Activated T-helper 1 cell treated with anti-CD3 and anti-CD28 coated beads, Interleukin-12 subunit alpha, Interleukin-12 subunit beta, Interleukin-2, Interleukin-4 antibody, amounts not matched to agents 30 ng/mL and 10 ng/mL and 1 ng/mL, durations not matched to agents 14 hours and 24 hours and 36 hours (primary cell): ENCODE measurements at places on chromosomes 11 and 22.

GRCh38 chr11:86251345-86251744 lies 6.8 kb downstream of the EED start:
- no peak for DNase-seq
- H3K4me1 ChIP-seq: peaks cover 73% of the 10 kb centered on the region
- peaks cover 56% of the 10 kb centered on the region for H3K36me3 ChIP-seq
- H3K4me3 ChIP-seq: peak overlapping the region; percentile 63

DNA sequence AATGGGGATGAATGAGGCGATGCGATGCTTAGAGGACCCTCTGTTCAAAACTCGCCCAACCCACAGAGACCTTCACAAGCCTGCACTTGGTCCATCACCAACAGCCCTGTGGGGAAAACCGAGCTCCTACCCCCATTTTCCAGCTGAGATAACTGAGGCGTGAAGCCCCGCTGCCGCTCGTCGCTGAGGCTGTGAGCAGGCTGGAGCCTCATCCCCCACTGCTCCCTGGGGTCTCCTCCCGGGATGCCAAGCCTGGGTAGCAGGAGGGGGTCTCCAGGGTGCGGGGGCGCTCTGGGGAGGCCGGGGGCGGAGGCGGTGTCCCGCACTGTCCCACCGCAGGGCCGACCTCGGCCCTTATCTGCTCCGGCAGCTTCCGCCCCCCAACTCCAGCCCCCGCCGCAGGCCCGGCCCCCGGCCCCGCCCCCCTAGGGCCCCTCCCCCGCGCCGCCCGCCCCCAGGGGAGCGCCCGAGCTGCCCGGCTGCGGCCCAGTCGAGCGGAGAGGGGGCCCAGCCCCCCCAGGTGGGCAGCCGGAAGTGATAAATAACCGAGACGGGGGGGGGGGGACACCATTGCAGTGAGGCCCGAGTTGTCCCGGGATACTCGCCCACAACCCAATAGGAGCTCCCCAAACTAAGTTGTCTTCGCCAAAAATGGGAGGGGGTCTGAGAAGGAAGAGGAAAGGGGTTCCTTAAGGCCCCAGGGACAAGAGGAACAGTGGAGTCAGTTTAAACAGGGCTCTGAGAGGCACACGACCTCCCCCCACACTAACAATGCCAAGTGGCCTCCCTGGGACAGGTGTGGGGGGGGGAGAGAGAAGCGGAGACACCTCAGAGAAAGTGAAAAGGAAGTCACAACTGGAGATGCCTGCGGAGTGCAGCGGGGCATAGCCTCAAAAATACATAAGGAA lies 8.3 kb upstream of the SLC39A13 start:
- H3K36me3 ChIP-seq: no peaks in the 10 kb centered on the region
- H3K4me3 ChIP-seq: peak overlapping the region; percentile 79
- H3K4me1 ChIP-seq: peaks cover 22% of the 10 kb centered on the region
- peak overlapping the region; percentile 77 for H3K27ac ChIP-seq
- peaks cover 2% of the 10 kb centered on the region for H3K27me3 ChIP-seq

GRCh38 chr22:44371741-44372525 lies 59.2 kb upstream of the SHISAL1 start:
- H3K4me1 ChIP-seq: no peaks in the 10 kb centered on the region
- peaks cover 10% of the 10 kb centered on the region for H3K27me3 ChIP-seq
- H3K27ac ChIP-seq: no peak overlapping the region
- H3K36me3 ChIP-seq: no peaks in the 10 kb centered on the region

- no peak overlapping the region for H3K27ac ChIP-seq
- no peaks in the 10 kb centered on the region for H3K4me1 ChIP-seq
- H3K4me3 ChIP-seq: no peak overlapping the region
- no peak for DNase-seq
- H3K27me3 ChIP-seq: peaks cover 2% of the 10 kb centered on the region
Measured at GRCh38 chr11:119886667-119887230, 157.7 kb upstream of the NECTIN1 start.

GRCh38 chr22:19844377-19845053 lies 10.2 kb downstream of the GNB1L start:
- DNase-seq: no peak
- H3K27me3 ChIP-seq: no peaks in the 10 kb centered on the region
- no peak overlapping the region for H3K4me3 ChIP-seq

DNA sequence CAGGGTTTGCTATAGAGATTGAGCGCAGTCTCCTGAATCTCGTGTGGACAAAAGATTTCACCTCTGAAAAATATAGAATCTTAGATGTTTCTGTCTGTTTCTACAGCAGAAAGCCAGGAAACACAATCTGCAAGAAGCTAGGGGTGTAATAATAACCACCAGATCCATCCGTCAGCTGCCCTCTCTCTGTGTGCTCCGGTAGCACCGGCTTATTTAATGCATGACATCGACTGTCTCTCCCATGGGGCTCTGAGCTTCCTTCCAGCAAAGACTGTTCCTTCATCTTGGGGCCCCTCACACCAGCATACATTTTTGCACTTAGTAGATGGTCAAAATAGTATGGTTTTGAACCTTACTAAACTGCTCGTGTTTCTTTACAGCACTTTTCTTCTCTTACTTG lies 20.2 kb downstream of the BARX2 start:
- no peak overlapping the region for H3K27ac ChIP-seq
- H3K4me1 ChIP-seq: no peaks in the 10 kb centered on the region
- no peaks in the 10 kb centered on the region for H3K36me3 ChIP-seq
- H3K27me3 ChIP-seq: peaks cover 14% of the 10 kb centered on the region

DNA sequence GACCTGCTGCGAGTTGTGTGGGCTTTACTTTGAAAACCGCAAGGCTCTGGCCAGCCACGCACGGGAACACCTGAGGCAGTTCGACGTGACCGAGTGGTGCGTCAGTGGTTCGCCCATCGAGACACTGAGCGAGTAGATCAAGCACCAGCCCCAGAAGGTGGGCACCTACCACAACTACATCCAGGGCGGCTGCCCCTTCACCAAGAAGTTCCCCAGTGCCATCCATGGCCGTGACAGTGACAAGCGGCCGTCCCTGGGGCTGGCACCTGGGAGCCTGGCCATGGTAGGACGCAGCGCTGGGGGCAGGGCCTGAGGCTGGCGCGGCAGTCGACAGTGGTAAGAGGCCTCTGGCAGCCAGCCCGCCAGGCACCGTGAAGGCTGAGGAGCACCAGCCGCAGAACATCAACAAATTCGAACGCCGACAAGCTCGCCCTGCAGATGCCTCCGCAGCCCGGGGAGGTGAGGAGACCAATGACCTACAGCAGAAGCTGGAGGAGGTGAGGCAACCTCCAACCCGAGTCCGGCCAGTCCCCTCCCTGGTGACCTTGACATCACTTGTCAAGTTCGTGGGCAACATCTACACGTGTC lies 545.2 kb upstream of the CCDC179 start:
- DNase-seq: no peak
- no peak overlapping the region for H3K27ac ChIP-seq
- no peaks in the 10 kb centered on the region for H3K36me3 ChIP-seq
- no peak overlapping the region for H3K4me3 ChIP-seq
- peaks cover 2% of the 10 kb centered on the region for H3K27me3 ChIP-seq

GRCh38 chr22:42357634-42358296 lies 74.4 kb downstream of the NFAM1 start:
- no peaks in the 10 kb centered on the region for H3K4me1 ChIP-seq
- no peak overlapping the region for H3K27ac ChIP-seq
- H3K36me3 ChIP-seq: no peaks in the 10 kb centered on the region
- no peak for DNase-seq

GRCh38 chr11:76861490-76861953 lies 804 bp downstream of the ACER3 start:
- peaks cover 2% of the 10 kb centered on the region for H3K27me3 ChIP-seq
- H3K27ac ChIP-seq: peak overlapping the region; percentile 73
- peaks cover 2% of the 10 kb centered on the region for H3K36me3 ChIP-seq
- H3K4me3 ChIP-seq: peak overlapping the region; percentile 90
- DNase-seq: no peak
- H3K4me1 ChIP-seq: peaks cover 33% of the 10 kb centered on the region

DNA sequence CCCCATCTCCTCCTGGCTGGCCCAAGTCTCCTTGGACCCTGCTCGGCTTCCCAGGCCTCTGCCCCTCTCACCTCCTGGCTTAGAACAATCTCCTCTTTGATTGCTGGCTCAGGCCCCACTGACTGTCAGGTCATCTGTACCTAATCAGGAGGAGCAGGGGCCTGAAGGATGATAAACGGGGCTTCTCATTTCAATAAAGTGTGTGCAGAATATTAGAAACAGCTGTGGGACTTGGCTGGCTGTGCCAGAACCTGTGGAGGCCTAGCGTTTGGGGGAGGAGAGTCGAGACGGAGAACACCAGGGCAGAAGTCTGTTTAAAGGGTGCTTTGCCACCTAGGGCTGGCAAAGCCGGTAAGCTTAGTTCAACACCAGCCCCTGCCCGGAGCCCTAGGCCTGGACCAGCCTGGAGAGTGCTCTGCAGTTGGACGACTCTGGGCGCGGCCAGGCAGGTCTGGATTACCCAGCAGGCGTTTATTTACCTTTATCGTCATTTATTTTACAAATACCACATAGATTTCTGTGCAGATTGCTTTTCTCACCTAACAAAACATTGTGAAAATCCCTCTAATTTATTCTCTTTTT lies 10.1 kb upstream of the VSIG10L2 start:
- no peaks in the 10 kb centered on the region for H3K36me3 ChIP-seq
- H3K4me3 ChIP-seq: no peak overlapping the region
- H3K27me3 ChIP-seq: peaks cover 18% of the 10 kb centered on the region
- no peaks in the 10 kb centered on the region for H3K4me1 ChIP-seq
- no peak overlapping the region for H3K27ac ChIP-seq
- no peak for DNase-seq

GRCh38 chr11:66593303-66593635 lies 284 bp downstream of the CCS start:
- no peak for DNase-seq
- H3K4me3 ChIP-seq: peak overlapping the region; percentile 100
- no peaks in the 10 kb centered on the region for H3K27me3 ChIP-seq
- H3K4me1 ChIP-seq: peaks cover 30% of the 10 kb centered on the region

GRCh38 chr11:3669128-3669527 lies 2.1 kb downstream of the CHRNA10 start:
- DNase-seq: no peak
- H3K36me3 ChIP-seq: peaks cover 12% of the 10 kb centered on the region
- H3K27me3 ChIP-seq: no peaks in the 10 kb centered on the region
- no peak overlapping the region for H3K27ac ChIP-seq
- H3K4me1 ChIP-seq: no peaks in the 10 kb centered on the region

GRCh38 chr22:46102752-46103151 lies 47.6 kb upstream of the PPARA start:
- no peak overlapping the region for H3K27ac ChIP-seq
- no peak for DNase-seq
- H3K4me3 ChIP-seq: no peak overlapping the region
- H3K36me3 ChIP-seq: no peaks in the 10 kb centered on the region
- no peaks in the 10 kb centered on the region for H3K27me3 ChIP-seq
- no peaks in the 10 kb centered on the region for H3K4me1 ChIP-seq

DNA sequence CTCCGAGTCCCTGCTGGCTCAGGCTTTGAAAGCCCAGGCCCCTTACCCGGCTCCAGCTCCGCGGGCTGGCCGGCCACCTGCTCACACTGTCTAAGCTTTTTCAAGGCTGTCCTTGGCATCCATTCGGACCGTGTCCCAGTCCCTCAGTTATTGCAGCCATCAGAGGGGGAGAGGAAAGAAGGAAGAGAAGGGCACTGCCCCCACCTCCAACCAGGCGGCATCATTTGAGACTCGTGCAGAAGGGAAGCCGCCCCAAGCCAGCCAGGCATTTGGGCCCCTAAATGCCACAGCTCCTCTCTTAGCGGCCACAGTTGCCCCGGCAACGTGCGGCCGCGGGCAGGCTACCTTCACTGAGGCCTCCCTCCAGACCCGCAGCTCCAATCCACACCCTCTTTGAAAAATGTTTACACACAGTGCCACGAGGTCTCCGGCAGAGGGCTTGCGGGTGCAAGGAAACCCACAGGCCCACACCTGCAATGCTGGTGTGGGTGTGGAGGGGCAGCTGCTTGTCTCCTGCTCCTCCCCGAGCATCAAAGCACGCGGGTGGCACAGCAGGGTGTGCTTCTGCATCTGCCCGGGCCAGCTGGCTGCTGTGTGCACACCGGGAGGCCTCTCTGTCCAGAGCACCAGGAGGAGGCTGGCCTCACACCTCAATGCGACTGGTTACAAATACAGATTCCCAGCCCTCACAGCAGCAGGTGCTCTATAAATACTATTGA lies 124.4 kb downstream of the CTTN start:
- H3K27me3 ChIP-seq: peaks cover 7% of the 10 kb centered on the region
- H3K4me3 ChIP-seq: no peak overlapping the region
- DNase-seq: no peak
- H3K36me3 ChIP-seq: no peaks in the 10 kb centered on the region
- H3K4me1 ChIP-seq: no peaks in the 10 kb centered on the region

GRCh38 chr22:30332551-30332950 lies 5.8 kb upstream of the TBC1D10A start:
- H3K4me3 ChIP-seq: no peak overlapping the region
- peaks cover 45% of the 10 kb centered on the region for H3K4me1 ChIP-seq
- H3K27me3 ChIP-seq: no peaks in the 10 kb centered on the region
- no peak for DNase-seq

GRCh38 chr11:2259466-2259830 lies 10.9 kb downstream of the ASCL2 start:
- no peaks in the 10 kb centered on the region for H3K36me3 ChIP-seq
- H3K4me3 ChIP-seq: no peak overlapping the region
- H3K27ac ChIP-seq: no peak overlapping the region
- H3K27me3 ChIP-seq: no peaks in the 10 kb centered on the region
- DNase-seq: no peak

DNA sequence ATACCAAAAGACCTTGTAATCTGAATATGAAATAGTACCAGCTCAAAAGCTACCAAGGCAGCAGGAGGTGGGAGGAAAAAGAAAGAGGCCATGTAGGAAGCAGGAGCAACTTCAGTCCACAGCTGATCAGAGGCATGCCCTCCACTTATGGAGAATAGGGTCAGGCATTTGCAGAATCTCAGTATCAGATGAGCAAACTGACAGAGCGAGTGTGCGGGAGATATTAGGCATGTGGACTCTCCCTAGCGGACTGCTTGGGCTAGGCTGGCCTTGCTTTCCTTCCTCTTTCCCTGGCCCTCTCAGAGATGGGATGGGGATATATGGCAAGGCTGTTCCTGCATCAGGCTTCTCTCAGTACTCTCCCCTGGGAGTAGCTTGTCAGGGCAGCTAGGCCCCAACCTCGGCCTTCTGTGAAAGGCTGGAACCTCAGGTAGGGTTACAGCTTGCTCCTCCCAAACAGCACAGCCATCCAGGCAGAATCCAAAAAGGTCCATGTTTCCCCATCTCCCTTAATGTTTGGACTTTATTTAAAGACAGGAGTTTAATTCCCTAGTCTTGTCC lies 37.0 kb downstream of the ETS1 start:
- peaks cover 3% of the 10 kb centered on the region for H3K36me3 ChIP-seq
- DNase-seq: no peak
- H3K4me3 ChIP-seq: peak overlapping the region; percentile 75

GRCh38 chr22:44411226-44412135 lies 86.6 kb downstream of the RTL6 start:
- no peak overlapping the region for H3K4me3 ChIP-seq
- H3K27ac ChIP-seq: no peak overlapping the region
- peaks cover 9% of the 10 kb centered on the region for H3K27me3 ChIP-seq
- no peaks in the 10 kb centered on the region for H3K36me3 ChIP-seq
- no peak for DNase-seq

- H3K4me1 ChIP-seq: no peaks in the 10 kb centered on the region
- no peak overlapping the region for H3K4me3 ChIP-seq
- no peak for DNase-seq
- H3K27ac ChIP-seq: no peak overlapping the region
- H3K27me3 ChIP-seq: peaks cover 15% of the 10 kb centered on the region
Measured at GRCh38 chr11:19970944-19971343, 189.3 kb downstream of the DBX1 start.
